ENCODE measurements at places on chromosomes 3 and 15.
A peak's percentile ranks its signal among the peaks of the same experiment; 100 is the strongest.

DNA sequence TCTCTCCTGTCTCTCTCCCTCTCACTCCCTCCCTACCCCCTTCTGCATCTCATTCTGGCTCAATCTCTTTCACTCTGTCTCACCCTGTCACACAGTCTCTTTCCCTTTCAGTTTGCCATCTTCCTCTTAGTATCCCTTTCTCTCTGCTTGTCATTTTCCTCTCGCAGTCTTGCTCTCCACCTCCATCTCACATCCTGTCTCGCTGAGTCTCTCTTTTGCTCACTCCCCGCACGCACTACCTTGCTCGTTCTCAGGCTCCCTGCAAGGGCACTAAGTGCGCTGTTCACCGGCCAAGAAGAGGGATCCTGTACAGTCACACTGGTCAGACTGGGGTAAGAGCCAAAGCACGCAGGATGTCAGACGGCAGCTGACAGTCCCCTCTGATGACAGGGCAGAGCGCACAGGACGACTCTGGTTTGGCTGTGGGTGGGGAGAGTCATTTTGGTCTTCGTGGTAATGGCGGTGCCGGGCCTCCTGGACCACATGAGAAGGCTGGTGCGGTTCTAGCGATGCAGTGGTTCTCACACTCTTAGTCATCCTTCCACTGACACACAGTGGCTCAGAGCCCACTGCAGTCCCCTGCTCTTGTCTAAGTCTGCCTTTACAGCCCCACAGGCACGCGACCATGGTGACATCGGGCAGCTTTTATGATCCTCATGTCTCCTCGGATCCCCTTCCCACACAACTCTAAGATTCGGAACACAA lies 356.8 kb downstream of the FOXP1 start:
- peak; percentile 40 for DNase-seq

- DNase-seq = no peak
Measured at GRCh38 chr3:51679777-51680176, 8.7 kb downstream of the TEX264 start.

GRCh38 chr3:4235690-4236089 lies 67.5 kb upstream of the SETMAR start:
- DNase-seq = no peak

GRCh38 chr15:71136159-71136783 lies 21.0 kb downstream of the THSD4 start:
- DNase-seq = peak; percentile 68

DNA sequence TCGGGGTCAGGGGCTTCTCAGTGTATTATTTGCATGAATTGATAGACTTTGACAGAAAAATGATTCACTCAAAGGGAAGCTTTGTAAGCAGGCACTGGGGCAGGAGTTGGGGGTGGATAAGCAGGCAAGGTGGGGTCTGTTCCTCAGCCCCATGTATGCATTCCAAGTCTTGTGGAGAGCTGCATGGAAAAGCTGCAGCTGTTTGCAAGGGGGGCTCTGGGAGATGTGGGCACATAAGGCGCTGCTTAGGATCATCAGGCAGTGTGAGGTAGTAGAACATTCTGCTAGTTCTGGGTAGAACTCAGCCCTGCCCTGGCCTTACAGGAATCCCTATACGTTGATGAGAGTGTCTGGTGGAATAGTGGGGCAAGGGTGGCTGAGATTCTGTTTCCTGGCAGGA lies 154.2 kb upstream of the LRIG1 start:
- DNase-seq = no peak

DNA sequence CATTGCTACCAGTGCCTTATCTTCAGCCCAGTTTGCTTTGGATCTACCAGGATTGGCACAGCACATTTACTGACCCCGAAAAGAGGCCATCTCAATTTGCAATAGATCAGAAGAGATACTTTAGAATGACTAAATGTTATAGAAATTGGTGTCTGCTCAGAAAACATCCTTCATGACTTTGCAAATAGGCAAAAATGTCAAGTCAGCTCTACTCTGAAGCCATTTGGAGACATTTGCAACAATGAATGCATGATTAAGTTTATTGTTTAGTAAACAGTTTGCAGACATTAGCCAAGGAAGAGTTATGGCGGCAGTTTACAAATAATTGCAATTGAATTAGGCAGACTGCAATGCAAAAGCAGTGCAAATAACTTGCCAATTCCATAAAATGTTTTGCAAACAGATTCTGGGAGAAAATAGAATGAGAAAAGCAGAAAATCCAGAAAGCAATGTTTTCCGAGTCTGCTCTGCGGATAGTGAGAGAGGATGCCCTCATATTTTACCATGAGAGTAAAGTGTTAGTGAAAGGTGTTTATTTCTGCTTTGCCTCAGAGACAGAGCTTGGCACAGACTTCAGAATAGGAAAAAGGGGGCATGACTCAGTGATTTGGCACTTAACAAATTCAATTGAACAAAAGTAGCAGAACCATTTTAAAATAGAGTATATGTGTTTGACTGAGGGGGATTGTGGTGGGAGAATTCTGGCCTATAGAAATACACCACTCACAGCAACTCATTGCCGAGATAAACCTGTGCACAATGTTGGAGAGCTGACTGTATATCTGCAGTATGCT lies 334.9 kb upstream of the NR2F2 start:
- DNase-seq = peak; percentile 22

GRCh38 chr3:72165317-72165716 lies 380.4 kb upstream of the PROK2 start:
- DNase-seq = no peak

DNA sequence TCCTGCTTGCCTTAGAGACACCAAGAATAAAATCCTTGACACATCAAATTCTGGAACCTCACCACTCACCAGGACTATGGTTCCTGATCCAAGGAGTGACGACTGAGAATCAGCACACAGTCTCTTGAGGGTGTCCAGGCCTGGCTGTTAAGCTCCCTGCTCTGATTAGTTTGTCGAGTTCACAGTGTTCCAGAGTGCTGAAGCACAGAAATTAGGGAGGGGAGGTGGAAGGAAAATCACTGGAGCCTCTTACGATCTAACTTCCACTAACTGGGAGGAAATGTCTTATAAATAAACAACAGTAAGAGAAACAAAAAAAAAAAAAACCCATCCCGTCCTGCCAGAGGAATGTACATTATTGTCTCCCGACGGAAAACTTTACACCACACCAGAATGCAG lies 330.2 kb downstream of the TIGIT start:
- peak; percentile 76 for DNase-seq

GRCh38 chr3:25781145-25781757 lies 2.0 kb downstream of the NGLY1 start:
- DNase-seq = no peak

DNA sequence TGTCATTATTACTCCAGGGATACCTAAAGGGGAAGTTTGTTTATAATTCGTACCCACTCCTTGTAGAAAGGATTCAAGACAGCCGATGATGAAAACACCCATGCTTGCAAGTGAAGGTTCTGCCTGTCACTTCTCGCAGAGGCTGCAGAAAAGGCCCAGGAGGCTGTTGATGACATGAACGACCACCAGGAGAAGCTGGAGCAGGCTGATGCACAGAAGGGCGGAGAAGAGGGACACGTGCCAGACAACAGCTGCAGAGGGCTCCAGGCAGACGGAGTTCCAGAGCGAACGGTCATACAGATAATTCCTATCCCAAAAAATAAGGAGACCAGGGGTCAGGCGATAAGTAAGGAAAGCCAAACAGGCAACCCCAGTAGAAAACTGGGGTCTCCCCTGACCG lies 5.7 kb upstream of the DYNLT2B start:
- no peak for DNase-seq

All from dermis microvascular lymphatic vessel endothelial cell (primary cell).